ENCODE measurements at places on chromosomes 1 and 21.

DNA sequence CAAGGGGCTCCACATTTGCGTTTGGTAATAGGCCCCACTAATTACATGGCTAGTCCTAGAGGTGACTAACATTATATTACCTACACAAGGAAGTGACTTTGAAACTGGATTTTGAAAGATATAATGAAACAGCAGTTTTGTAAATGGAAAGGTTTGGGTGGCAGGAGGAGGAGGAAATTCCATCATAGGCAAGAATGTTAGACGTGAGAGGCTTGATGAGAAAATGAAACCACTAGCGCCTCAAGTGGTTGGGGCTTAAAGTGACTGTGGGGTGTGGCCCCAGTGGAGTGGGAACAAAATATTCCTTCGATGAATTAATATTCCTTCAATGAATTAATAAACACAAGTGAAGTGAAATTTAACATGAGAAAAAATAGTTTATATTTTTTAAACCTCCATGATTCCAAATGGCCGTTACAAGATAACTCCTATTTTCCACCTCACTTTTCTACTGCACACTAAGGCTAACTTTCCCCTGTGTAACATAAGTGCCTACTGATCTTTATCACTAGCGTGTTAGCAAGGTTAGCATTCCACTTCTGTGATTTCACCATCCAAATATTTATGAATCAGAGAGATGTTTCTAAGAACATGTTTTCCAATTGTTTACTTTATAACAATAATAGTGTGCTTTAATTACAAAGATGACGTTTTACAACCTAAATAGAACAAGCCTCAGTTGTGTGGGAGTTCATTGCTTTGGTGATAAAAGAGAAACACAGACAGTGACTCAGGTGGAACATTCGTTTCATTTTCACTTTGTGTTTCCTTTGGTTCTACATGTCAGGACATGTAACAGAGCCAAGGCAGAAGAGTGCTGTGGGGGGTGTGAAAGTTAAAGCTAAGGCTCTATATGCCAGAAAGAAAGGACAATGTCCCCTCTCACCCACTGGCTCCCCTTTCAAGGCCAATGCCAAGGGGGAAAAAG is 12.5 kb upstream of the ATF3 start:
- no peak for DNase-seq

DNA sequence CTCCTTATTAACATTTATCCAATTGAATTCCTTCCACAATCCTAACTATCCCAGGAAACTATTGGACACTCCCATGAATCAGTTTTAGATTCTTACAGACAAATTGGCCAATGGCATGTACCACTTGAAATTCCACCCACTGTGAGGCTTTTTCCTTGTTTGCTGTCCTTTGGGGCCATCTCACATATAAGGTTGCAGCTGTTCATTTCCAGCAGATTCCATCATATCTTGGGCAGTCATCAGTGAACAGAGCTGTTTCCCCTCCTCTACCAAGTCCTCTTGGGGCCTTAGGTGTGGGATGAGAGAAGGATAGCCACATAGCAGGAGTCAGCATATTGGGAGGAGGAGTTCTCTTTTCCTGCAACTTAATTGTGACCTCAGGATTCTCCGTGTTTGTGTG is 109.1 kb downstream of the HHAT start:
- no peak for DNase-seq

GRCh38 chr1:117629625-117630422 is 24.0 kb downstream of the TENT5C start:
- DNase-seq, result no peak

DNA sequence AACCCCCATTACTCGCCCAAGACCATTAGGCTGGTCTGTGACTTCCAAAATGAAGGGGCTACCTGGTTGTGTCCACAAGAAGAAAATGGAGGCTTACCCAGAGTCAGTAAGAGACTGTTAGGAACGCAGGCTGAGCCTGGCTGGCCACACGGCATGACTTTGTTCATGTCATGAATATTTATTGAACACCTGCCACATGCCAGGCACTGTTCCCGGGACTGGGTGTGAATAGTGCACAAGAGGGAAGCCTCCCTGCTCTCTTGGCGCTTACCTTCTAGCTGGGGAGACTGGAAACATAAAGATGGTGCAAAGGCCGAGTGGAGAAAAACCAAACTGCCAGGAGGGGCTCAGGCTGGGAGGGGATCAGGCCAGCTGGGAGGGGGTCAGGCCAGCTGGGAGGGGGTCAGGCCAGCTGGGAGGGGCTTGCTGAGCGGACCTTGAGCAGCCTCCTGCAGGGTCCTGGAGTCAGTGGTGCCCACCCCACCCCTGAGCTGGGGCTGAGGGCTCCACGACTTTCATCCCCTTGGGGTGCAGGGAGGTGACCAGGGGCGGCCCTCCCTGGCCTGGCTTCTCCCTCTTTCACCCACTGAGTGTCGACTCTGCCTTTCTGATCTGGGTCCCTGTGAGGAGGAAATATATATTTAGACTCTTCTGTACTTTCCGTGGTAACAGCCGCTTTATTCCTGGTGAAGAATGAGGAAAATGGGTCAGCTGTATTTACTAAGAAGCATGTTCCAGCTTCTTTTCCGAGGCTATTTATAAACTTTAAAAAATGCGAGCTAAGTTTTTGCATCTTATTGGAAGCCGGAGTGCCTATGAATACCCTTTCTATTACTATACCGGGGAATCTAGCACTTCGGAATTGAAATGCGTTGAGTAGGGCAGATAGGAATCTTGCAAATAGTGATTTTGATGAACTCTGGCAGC is 139.0 kb downstream of the CAMTA1 start:
- DNase-seq, result no peak

GRCh38 chr1:25737130-25737529 is 62.9 kb upstream of the SELENON start:
- DNase-seq, result no peak

Data from esophagus squamous epithelium (tissue), 5 donors.